Foreskin keratinocyte (primary cell): ENCODE measurements at places on chromosomes 11 and 22.

GRCh38 chr22:18077639-18078328 is at the start of gene PEX26:
TSS of gene PEX26 (plus strand) at chr22:18077990. CDS start at chr22:18078377, 387 bp downstream.
- DNase-seq = peak; percentile 88

GRCh38 chr22:22720724-22721261 is 76.4 kb downstream of the GGTLC2 start:
- no peak for DNase-seq

- no peak for DNase-seq
Measured at GRCh38 chr11:67371189-67371910, 2.0 kb downstream of the CLCF1 start.

- no peak for DNase-seq
Measured at GRCh38 chr22:32494971-32495370, 20.4 kb downstream of the FBXO7 start.

- no peak for DNase-seq
Measured at GRCh38 chr11:12206529-12206928, 96.1 kb downstream of the MICAL2 start.

GRCh38 chr11:2989551-2989950 is 2.6 kb downstream of the NAP1L4 start:
- no peak for DNase-seq

GRCh38 chr11:30457087-30457486 is 129.1 kb downstream of the MPPED2 start:
- no peak for DNase-seq

DNA sequence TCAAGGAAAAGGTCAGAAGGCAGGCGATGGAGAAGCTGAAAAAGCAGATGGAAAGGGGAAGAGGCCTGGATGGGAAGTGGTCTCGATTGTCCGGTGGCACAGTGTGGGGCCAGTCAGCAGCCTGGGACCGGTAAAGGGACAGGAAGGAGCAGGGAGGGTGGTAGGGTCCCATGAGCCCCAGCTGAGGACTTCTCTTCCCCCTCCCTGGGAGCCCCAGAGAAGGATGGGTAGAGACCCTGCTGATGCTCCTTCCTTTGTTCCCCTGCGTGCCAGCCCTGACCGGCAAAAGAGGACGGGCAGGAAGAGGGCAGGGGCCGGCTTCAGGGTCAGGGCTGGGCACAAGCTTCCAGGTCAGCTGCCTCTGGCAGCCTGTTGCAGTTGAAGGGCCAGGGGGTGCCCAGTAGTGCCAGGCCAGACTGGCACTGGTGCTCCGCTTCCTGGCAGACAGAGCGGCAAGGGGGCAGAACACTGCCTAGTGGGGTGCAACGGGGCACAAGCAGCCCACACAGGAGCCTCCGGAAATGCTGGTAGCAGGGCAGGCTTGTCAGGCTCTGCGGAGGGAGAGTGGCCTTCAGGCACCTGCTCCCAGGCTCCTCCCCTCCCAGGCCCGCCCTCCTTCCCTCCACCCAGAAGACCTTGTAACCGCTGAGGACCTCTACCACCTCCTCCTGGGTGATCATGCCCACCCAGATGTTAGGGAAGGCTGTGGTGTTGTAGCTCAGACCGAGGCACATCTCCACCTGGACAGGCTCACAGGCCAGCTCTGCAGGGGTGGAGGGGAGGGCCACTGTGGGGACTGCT is 739 bp upstream of the C1QTNF5 start:
- no peak for DNase-seq

DNA sequence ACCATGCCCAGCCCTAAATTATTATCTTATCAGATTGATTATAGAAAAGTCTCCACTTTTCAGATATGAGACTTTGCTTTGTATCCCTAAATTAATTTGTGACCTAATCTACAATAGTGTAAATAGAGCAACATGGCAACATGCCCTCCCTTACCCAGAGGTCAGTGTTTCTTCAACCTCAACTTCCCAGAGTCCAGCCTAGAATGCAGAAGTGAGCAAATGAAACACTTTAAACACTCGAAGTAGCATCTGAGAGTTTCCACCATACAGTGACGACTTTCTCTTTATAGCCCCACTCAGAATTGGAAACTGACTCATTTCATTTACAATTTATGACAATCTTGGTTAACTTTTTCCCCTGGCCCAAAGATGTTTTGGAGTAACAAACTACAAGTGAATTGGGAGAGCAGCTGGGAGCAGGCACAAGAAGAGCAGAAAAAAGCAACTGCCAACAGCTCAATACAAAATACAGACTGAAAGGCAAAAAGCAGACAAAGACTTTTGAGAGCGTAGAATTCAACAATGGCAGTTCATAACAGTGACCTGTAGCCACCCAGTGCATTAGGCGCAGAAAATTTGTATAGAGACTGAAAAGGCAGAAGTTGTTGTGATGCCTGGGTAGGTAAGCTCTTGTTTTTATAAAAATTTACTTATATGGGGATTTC is 10.1 kb upstream of the BLID start:
- DNase-seq = no peak

DNA sequence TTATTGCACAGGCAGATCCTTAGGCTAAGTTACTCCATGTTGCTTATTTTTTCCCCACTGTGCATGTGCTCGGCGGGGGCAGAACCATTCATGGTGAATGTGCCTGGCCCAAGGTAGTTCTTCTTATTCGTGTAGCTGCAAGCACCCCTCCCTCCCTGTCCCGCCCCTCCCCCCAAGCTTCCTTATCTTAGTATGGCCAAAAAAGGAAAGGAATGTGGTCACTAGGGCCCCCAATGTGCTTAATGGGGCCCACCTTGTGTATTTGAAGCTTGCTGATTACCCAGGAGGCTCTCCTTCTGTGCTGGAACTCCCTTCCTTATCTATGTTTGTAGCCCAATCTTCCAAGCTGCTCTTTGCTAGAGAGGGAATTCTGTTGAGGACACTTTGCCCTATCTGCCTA is 1259.7 kb upstream of the RAG2 start:
- DNase-seq = no peak

DNA sequence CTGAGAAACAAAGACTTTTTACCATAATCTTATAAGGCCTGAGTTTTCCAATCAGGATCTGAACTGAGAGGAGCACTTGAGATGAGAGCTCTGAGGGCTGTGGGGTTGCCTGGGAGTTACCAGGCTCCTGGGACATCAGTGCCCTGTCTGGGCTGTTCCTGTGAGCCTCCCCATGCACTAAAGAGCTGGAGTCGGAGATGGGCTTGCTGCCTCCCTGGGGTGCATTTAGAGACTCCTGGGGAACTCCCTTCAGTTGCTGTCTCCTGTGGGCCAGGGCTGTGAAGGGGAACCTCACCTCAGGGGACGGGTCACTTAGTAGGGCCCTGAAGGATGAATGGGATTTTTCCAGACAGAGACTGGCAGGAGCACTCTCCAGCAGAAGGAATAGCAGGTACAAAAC is 33.3 kb downstream of the KCNC1 start:
- no peak for DNase-seq

GRCh38 chr11:131888230-131888855 is 517.9 kb downstream of the NTM start:
- DNase-seq = peak; percentile 89

GRCh38 chr11:120128392-120129119 is 9.4 kb downstream of the TRIM29 start:
- DNase-seq = peak; percentile 87
